ENCODE measurements at places on chromosomes 3 and 15.

- no peak for DNase-seq
Measured at GRCh38 chr3:37741644-37742043, 120.0 kb upstream of the CTDSPL start.

DNA sequence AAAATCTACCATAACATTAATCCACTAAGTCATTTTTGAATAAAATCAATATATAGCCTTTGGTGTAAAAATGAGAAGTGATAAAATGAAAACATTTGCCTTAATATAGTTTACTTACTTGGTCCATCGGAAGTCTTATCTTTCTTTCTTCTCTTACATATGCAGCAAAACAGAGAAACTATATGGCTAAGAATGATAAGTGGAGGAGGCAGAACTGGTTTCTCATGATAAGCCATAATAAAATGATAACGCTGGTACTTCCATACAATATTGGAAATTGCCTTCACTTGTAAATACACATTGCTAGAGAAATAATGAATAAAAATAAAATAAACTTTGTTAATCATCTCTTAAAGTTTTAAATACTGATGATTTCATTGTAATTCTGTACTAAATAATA is 47.8 kb upstream of the USP50 start:
- DNase-seq = no peak

- DNase-seq = no peak
Measured at GRCh38 chr3:197417441-197417840, 119.0 kb upstream of the DLG1 start.

- no peak for DNase-seq
Measured at GRCh38 chr3:149277331-149277813, 55.7 kb upstream of the CP start.

- DNase-seq = no peak
Measured at GRCh38 chr3:146274833-146275232, 23.9 kb upstream of the PLSCR4 start.

GRCh38 chr3:107446706-107447105 is 69.5 kb downstream of the CCDC54 start:
- no peak for DNase-seq

DNA sequence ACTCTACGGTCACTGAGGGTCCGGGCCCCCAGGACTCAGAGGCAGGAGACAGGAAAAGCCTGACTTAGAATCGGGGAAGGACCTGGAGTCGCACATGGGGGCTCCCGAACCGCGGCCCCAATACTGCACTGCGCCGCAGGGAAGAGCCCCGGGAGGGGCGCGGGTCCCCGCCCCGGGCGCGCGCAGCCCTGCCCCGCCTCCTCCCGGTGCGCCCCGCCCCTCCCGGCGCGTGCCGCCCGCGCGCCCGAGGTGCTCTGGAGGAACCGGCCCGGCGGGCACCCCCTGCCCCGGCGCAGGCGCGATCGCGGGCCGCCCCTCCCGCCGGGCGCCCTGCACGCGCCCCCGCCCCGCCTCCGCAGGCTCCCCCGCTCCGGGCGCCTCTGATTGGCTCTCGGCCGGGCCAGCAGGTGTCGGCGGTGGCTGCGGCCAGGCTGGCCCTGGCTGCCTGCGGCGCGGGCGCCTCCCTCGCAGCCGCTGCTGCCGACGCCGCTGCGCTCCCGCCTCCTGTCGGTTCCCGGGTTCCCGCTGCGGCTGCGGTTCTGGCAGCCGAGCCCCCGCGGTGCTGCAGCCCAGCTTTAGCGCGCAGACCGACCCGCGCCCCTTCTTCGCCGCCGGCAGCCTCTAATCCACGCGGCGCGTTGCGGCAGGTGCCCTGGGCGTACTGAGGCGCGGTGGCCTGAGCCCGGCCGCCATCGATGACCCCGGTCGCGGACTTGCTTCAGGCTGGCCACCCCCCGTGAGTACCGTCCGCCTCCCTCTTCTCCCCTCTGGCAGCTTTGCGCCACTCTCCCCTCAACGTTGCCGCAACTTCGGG is at the start of gene MYRIP:
TSS of gene MYRIP (plus strand) at position 429 of the 814 bp plus-strand sequence. CDS start 91,208 bp downstream, outside the sequence.
- DNase-seq = peak; percentile 83

DNA sequence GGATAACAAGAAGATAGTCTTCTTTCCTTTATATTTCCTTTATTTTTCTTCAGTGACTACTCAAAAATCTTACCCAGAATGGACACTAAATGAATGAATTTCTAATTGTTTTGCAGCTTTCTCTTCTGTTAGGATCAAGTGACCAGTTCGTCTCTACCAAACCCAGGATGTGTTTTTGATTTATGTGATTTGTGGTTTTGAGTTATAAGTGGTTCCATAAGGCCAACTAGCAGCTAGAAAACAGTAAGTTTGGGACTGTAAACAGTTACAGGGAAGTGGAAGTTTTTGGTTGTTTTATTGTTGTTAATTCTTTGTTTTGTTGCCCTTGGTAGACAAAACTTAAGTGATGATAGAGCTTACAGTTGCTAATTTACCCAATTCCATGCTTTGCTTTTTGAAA is 456.5 kb downstream of the IL5RA start:
- no peak for DNase-seq

GRCh38 chr3:125694761-125695294 is 99.5 kb upstream of the OSBPL11 start:
- peak; percentile 45 for DNase-seq

GRCh38 chr3:118472586-118472985 is 562.1 kb downstream of the IGSF11 start:
- no peak for DNase-seq

GRCh38 chr3:160099834-160100233 is 111.2 kb downstream of the IL12A start:
- DNase-seq = no peak

- DNase-seq = no peak
Measured at GRCh38 chr3:168083906-168084305, 11.8 kb downstream of the GOLIM4 start.

DNA sequence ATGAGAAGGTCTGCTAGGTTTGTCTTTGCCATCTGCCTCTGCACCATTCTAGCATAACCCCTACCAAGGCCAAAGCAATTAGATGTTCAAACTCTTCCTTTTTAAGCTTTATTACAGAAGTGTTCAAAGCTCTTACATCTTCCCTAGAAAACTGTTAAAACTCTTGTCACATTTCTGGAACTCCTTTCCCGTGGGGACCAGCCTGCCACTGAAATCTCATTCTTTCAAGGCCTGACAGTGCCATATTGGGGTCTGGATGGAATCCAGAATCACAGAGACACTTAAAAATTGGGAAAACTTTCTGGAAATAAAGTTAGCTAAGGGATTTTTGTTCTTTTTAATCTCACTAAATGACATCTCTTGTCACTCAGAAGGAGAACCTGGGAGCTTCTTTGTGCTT is 153.8 kb upstream of the SLCO3A1 start:
- no peak for DNase-seq

- no peak for DNase-seq
Measured at GRCh38 chr3:45631486-45631885, 36.9 kb downstream of the LIMD1 start.

DNA sequence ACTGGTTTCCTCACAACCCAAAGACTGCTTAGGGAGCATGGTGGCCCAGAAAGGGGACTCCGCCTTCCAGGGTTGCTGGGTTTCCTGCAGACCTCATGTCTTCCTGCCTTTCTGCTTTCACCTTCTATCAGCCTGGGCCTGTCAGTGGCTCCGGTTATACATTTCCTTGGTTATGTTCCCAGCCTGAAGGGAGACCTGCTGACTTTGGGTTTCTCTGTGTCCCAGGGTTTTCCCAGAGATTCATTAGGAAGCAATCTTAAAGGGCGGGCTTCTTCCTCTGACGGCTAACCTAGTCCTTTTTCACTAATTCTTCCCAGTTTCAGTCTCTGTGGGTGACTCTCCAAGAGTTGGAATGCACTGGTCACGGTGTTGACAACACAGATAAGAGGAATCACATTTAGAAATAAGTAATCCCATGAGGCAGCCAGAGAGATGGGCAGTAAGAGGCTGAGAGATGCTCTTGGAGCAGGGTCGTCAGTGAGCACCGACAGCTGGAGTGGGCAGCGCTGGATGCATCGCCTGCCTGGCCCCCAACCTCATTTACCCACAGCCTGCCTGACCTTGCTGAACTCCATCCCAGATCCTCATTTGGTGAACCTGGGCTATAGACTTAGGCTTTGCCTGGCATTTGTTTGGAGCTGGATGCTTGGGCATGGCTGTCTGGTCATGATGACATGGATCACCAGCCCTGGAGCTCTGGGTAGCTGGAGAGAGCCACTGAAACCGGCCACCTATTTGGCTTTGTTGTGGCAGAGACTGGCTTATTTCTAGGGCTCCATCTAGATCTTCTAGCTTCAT is 10.0 kb upstream of the EHD4 start:
- no peak for DNase-seq

Data from brain (organoid and tissue), 16 donors.